Activated naive CD8-positive, alpha-beta T cell treated with anti-CD3 and anti-CD28 coated beads, Interleukin-2, amount 50 U/mL, for 16 hours (primary cell): ENCODE measurements at places on chromosomes 11 and 22.

- no peak for DNase-seq
Measured at GRCh38 chr11:66879999-66880398, 23.1 kb downstream of the LRFN4 start.

DNA sequence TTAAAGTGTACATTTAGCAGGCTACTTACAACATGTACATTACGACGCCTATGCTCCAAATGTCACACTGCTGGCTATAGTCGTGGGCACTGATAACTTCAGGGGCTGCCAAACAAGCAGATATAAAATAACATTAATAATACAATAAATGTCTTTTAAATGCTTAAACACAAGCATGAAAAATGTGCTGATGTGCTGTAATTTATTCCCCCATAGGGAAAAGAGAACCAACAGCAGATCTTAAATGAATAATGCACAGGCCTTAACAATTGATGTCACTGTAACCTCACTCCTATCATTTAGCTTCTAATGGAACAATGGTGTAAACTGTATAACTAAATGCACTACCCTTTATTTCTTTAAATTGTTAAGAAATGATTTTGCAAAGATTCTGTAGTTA is 153.4 kb downstream of the STK33 start:
- no peak for DNase-seq

DNA sequence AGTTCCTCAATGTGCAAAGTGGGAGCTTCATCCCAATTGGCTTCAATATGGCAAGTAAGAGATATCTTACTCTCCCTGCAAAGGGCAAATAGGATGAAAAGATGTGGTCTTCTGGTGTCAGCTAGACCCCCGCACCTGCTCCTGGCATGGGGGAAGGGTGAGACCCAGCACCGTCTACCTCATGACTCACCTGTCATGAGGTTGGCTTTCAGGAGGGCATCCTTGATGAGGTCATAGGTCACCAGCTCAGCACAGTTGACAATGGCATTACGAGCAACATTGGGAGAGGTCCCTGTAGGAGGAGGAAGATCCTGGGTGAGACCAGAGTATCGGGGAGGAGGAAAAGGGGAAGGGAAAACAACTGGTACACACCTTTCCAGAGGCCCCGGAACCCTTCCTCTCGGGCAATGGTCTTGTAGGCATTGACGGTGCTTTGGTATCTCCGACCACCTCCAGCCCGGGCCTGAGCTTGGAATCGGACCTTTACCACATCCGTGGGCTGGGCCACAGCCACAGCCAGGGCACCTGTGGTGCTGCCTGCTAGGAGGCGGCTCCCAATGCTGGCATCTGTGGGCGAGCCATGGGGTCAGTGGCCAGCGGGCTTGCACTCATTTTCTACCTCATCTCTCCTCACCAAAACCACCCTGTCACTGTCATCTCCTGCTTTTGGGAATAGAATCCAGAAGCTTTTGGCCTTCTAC is 6.0 kb downstream of the UCP2 start:
- no peak for DNase-seq

DNA sequence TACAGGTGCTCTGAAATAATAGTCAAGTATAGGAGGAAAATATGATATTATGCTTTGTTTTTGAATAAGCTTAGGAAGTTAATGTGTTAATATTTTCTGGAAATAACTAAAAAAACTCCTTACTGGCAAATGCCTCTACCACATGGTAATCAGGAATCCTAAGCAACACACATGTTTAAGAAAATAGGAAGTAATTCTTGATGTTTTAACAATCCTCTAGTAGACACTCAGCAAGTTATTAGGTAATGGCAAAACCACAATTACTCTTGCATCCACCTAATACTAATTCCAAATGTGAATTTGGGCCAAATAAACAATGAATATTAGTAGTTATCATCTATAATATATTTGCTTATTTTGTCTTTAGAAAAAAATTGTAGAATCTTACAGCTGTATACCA is 53.6 kb downstream of the SLC35F2 start:
- DNase-seq: no peak

GRCh38 chr11:45285250-45285828 is 802 bp downstream of the SYT13 start:
- no peak for DNase-seq

GRCh38 chr11:19984048-19984742 is 176.1 kb downstream of the DBX1 start:
- no peak for DNase-seq

GRCh38 chr11:125365196-125365931 is 130.7 kb downstream of the FEZ1 start:
- no peak for DNase-seq

DNA sequence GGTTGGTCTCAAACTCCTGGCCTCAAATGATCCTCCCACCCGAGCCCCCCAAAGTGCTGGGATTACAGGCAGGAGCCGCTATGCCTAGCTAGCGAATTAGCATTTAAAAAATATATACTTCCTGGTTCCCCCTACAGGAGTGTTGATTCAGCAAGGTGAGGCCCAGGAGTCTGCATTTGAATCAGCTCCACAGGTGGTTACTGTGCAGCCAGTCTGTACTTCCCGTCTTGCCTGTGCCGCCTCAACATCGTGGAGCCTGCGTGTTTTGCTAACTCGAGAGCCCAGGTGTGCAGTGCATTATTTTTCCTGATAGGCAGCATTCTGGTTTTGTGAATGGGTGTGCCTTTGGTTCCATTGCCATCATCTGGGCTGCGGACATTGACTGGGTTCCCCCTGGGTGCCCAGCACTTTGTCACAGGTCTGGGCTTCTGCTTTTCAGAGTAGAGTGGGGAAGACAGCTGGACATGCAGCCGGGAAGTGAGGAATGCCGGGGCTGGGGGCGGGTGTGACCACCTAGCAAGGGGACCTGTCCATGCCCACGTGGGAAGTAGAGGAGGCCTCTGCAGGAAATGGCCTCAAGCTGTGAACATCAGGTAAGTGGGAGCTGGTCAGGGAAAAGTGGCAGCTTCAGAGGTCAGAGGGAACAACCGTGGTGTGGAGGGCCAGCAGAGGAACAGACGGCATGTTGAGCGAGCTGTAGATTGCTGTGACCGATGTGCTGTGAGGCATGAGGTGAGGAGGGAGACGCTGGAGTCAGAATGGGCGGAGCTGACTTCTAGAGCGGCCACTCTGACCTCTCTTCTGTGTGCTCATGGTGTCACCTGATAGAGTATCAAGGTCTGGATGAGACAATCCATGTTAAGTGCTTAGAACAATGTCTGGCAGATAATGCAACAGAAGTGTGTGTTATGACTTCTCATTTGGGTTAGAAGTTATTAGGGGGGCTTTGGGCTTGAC is 42.2 kb downstream of the PPFIA1 start:
- DNase-seq: no peak

DNA sequence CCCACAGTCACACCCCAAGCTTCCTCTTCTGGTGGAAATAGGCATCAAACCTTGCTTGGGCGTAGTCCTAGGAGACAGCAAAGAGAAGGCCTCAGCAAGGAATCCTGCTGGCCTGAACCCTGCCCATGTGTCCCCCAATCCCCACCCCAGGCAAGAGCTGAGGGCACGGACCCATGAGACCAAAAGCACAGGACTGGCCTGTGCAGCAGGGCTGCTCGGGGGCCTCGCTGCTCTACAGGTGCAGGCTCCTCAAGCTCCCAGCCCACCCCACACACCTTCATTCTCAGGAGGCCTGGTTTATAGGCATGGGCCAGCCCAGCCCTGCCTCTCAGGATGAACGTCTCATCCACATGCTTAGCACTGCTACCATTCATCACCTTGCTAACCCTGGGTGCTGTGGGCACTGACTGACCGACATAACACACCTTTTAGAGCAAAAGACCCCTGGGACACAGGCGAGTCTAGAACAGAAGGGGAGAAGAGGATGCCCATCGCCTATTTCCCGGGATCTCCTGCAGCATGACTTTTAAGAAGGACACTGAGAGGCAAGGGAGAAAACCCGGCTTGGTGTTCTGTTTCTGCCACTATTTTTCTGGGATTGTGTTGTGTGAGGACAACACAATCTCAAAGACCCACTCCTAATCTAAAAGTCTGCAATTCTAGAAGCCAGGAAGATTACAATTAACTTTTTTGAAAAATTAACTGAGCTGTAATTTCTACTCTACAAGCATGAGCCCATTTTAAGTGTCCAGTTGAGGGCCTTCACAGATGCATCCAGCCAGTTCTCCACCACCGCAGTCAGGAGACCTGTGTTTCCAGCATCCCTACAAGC is 15.4 kb downstream of the TCIRG1 start:
- no peak for DNase-seq

DNA sequence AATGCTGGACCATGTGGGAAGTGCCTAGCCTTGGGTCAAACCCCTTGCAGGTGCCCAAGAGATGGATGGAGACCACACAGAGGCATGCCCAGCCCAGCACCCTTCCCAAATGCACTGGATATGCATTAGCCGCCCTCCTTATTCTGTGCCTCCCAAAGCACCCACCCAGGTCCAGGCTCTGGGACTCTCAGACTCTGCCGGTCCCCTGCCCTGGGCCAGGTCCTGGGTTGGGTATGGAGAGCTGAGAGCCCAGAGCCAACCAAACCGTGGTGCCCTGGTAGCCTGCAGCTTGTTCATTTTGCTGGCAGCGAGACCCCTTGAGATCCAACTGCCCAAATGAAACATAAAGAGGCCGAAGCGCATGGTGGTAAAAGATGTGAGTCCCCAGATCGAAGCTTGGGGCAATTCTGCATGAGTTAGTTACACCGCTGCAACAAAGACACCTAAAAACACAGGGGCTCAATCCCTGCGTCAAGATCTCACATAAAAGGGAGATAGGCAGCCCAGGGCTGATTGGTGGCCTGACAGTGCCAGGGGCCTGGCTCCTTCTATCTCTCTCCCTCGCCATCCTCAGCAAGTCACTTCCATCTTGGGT is 61.5 kb downstream of the MYEOV start:
- no peak for DNase-seq

GRCh38 chr11:94129512-94130297 is 1.1 kb downstream of the PANX1 start:
- DNase-seq: no peak

DNA sequence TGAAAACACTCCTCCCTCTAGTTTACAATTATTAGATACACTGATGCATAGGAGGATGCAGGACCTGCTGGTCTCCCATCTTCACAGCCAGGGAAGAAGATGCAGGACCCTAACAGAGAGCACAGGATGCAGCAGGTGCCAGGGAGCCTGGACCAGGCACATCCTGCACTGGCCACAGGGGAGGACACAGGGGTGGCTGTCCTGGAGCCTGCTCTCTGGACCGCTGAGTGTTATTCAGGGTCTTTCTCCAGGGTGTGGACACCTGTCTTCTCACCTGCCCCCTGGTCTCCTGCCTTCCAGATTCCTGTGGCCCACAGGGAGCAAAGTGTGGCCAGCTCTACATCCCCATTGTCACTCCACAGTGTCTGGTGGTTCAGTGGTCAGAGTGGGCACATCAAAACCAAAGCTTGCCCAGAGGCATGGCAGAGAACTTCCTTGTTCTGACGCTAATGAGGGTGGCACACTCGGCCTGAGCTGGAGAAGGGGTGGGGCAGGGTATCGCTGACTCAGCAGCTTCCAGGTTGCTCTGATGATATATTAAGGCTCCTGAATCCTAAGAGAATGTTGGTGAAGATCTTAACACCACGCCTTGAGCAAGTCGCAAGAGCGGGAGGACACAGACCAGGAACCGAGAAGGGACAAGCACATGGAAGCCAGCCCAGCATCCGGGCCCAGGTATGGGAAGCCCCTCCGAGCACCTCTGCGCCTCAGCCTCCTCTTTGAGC is at the start of gene APOBEC3A:
APOBEC3A (plus strand) TSS at position 564 of the 725 bp plus-strand sequence; CDS start at position 647, 83 bp downstream.
- no peak for DNase-seq

- DNase-seq: no peak
Measured at GRCh38 chr11:119976805-119977560, 160.9 kb downstream of the TRIM29 start.

GRCh38 chr11:80469871-80470270 is 1029.0 kb upstream of the TENM4 start:
- DNase-seq: no peak

DNA sequence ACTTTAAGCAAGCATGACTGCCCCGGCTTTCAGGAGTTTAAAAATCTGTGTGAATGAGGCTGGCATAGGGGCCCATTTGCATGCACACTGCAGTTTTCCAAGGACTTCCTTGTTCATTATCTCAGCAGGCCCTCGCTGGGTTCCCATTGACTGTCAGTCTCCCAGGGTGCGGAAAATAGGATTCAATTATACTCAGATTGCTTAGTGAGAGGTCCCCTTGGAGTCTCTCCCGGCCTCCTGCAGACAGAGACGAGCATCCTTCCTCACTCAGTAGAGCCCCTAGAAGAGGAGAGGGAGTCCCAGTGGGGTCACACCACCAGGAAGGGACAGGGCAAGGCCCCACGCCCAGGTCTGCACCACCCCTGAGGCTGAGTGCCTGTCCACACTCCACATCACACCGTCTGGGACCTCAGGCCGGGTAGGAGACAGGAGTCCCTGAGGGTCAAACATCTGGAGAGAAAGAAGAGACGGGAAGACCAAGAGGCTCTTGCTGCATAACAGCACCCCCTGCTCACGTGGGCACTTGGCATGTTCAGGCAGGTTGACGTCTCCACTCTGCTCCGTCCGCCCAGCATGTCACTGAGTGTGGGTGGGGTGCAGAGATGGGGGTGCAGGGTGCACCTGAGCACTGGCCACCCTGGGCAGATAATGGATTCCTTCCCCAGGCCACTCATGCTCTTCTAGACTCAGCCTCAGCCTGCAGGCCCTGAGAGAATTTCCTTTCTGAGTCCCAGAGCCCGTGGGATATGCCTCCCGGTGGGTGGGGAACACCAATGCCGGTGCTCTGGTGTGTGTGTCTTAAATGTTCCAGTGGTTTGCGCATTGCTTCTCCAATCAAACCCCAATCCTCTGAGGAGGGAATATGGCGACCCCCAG is 58.8 kb downstream of the MCM5 start:
- DNase-seq: no peak

- no peak for DNase-seq
Measured at GRCh38 chr11:101336155-101336554, 206.5 kb upstream of the PGR start.

- DNase-seq: no peak
Measured at GRCh38 chr11:95296621-95297025, 65.6 kb upstream of the SESN3 start.

- no peak for DNase-seq
Measured at GRCh38 chr11:15557457-15558230, 442.9 kb downstream of the INSC start.

DNA sequence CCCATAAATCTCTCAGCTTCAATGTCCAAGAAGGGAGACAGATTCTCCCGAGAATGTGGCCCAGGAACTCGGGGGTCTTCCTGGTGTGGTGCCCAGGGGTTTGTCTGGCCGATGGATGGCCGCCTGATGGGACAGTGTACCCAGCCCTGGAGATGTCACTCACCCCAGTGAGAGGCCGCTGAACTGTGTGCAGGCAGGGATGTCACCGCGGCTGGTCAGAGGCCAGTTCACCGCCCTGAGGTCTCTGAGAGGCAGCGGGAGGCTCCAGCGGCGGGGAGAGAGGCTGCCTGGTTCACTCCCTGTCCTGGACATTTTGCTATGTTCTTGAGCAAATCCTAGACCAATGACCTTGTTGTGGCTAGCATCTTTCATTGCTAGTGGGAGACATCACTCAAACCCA is 1349.5 kb downstream of the BRD1 start:
- no peak for DNase-seq

GRCh38 chr11:2858995-2859698 is 26.4 kb downstream of the CDKN1C start:
- no peak for DNase-seq
